ENCODE measurements at places on chromosomes 2 and 18.

GRCh38 chr18:5546660-5547059 is 2.9 kb upstream of the EPB41L3 start:
- DNase-seq: no peak

DNA sequence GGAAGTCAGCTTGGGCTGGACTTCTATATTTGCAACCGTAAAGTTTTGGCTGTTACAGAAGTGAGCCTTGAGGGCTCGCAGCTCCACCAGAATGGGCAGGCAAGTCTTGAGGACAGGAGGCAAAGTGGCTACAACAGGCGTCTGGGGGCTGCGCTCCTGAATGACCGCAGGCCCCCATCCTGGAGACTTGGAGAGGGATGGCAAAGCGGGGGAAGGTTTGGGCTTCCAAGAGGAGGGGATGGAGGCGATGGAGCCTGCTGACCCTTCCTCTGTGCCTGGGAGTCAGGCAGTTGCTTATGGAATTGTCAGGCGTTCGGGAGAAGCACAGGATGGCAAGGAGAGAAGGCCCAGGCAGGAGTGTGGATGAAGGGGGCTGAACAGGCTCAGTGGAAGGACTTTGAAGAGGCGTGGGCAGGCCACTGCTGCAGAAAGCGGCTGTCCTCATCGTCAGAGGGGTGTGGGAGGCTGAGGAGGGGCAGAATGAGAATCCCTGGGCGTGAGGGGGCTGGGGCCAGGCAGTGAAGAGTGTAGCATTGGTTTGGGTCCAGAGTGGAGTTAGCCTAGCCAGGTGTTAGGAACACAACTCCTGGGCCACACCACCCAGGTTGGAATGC is 72.3 kb downstream of the INHBB start:
- DNase-seq: no peak

- DNase-seq: no peak
Observed at GRCh38 chr2:191936882-191937405, 90.1 kb upstream of the CAVIN2 start.

GRCh38 chr2:21268878-21269224 is 145.1 kb downstream of the TDRD15 start:
- no peak for DNase-seq

GRCh38 chr2:146312899-146313298 is 1531.9 kb upstream of the ACVR2A start:
- DNase-seq: no peak

DNA sequence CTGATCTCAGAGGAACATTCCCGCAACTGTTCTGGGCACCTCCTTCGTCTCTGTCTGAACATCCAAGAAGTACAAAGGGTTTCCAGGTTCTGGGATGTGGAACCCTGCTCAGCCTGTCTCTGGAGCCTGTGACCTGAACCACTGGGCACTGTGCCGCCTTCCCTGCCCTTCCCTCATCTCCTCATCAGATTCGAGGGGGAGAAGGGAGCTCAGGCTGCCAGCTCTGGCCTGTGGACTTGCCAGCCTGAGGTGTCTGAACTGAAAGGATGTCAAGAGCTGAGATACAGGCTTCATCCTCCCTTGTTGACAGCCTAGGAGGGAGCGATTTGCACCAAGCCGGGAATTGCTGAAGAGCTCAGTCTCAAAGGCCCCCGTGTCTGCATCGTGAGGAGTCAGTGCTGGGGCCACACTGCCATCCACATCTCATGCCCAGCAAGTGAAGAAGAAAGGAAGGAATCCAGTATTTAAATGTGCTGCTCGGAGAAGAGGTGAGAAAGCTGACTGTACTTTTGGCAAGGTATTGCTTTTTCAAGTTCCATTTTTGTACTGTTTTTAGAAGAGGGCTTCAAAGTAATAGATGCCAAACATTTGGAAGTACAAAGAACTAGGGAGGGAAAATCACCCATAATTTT is 12.6 kb downstream of the NEU2 start:
- no peak for DNase-seq

GRCh38 chr2:39925312-39925711 is 146.3 kb upstream of the THUMPD2 start:
- DNase-seq: no peak

GRCh38 chr2:220614064-220614463 is 958.0 kb downstream of the EPHA4 start:
- DNase-seq: no peak

DNA sequence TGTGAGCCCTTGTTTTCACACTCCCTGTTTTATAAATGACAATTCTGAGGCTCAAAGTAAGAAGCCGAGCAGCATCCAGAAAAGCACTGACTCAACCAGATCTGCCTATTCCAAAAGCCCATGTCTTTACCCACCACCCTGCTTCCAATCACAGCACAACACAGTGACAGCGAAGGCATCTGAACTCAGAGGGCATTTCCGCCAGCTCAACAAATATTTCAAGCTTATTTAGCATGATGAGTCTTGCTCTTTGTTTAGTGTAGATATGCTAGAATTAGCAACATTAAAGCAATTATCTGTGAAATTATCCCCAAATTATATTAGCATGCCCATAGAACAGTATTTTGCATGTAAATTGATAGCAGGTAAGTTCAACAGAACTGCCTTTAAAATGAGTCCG is 359.1 kb upstream of the RAB6C start:
- no peak for DNase-seq

- DNase-seq: no peak
Observed at GRCh38 chr2:185466915-185467314, 271.7 kb upstream of the FSIP2 start.

DNA sequence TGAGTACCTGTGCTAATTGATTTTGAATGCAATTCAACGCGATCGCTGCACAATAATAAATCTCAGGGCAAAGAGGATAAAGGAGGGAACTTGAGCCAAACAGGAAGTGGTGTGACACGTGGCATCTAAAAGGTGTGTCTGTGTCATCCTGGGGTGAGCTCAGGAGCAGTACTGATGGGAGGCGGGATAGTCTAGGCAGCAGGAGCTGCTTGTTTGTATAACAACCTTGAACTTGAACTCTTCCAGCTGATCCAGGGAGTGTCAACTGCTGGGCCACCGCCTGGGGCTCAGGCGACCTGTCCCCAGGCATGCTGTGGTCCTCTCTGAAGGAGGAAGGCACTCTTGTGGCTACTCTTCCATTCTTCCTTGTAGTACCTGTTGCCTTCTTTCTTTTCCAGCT is 61.2 kb downstream of the BOD1L2 start:
- no peak for DNase-seq

DNA sequence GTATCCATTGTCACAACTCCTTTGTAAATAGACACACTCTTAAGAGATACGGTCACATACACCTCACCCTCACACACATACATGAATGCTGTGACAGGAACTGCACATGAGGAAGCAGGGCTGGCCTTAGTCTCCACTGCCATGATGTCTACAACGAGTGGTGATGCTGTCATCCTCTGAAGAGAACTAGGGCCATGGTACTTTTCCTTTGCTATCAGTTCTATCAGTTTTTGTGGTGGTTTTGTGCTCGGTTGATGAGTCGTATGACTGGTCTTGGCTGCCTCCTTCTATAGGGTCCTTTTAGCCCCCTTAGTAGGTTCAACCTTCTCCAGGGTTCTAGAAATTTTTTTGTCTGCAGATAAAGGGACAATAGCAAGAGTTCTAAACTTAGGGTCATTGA is 66.0 kb downstream of the MYO3B start:
- DNase-seq: no peak
